CD4-positive, alpha-beta T cell treated with Interleukin-4 for 1 hour (primary cell): ENCODE measurements at places on chromosomes 12 and 14.

GRCh38 chr14:89841851-89842250 lies 112.7 kb downstream of the EFCAB11 start:
- no peak for DNase-seq

- DNase-seq = peak; percentile 94
These were observed at the start of gene CCDC77 for GRCh38 chr12:401235-402028. Gene CCDC77, plus strand, starts transcription at chr12:401644. Its CDS starts 7,740 bp downstream, at chr12:409384.

GRCh38 chr12:106226884-106227640 lies 20.8 kb downstream of the CKAP4 start:
- peak; percentile 67 for DNase-seq

- DNase-seq = no peak
These were observed 86.5 kb downstream of the PPM1H start for GRCh38 chr12:62848418-62848817.

DNA sequence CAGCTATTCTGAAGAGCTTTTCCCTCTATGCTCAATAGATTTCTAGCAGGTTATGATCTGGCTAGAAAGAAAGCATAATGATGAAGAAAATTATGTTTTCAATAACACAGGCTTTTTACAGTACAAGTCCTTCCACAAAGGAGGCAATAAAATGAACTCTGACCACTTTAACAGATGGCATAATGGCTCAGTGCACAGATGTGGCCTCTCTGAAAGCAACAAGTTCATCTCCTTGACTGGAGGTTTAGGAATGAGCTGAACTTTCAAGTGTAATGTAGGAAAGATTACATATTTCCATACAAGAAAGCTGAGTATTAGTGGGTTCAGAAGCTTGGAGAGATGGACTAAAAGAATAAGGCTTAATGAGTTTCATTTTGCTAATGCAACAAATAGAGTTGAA lies 147.4 kb downstream of the EFCAB11 start:
- DNase-seq = no peak

GRCh38 chr14:91585856-91586255 lies 75.7 kb upstream of the PPP4R3A start:
- DNase-seq = no peak

DNA sequence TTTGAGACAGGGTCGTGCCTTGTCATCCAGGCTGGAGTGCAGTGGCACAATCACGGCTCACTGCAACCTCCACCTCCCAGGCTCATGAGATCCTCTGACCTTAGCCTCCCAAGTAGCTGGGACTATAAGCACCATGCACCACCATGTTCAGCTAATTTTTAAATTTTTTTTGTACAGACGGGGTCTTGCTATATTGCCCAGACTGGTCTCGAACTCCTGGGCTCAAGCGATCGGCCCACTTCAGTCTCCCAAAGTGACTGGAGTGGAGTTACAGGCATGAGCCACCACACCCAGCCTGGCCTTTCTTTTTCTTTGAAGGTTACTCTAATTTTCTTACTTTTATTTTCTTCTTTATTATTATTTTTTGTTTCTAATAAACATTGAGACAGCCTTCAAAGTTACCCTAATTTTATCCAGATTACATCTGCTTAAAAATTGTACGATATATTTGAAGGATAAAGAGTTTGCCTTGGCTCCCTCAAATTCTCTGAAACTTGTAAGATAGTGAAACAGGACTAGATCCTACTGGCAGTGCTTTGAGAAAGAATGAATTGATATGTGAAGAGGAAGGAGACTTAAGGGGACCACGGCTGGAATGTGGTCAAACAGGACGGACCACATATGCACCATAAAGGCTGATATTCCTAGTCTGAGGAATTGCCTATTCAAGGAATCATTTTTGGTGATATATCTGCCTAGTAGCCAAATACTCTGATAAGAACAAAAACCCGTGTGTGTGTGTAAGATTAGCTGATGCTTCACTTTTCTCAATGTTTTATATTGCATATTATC lies 14.1 kb upstream of the SINHCAF start:
- no peak for DNase-seq
